ENCODE measurements at places on chromosomes 4 and X. TPM values are rescaled to one million over a fixed set of nuclear protein-coding genes. Genes with fewer than 3 reads are reported as not detected.
A peak's percentile ranks its signal among the peaks of the same experiment; 100 is the strongest.

BST1 gene
- 0.45 TPM for total RNA-seq

ALB gene
- 0.96 TPM for total RNA-seq

NR0B1 gene
- total RNA-seq: not detected

KLF8 gene
- 15.4 TPM for total RNA-seq

XAGE3 gene
- not detected for total RNA-seq

USP51 gene
- total RNA-seq: 6.6 TPM

ANK2 gene
- total RNA-seq: 121 TPM

DNA sequence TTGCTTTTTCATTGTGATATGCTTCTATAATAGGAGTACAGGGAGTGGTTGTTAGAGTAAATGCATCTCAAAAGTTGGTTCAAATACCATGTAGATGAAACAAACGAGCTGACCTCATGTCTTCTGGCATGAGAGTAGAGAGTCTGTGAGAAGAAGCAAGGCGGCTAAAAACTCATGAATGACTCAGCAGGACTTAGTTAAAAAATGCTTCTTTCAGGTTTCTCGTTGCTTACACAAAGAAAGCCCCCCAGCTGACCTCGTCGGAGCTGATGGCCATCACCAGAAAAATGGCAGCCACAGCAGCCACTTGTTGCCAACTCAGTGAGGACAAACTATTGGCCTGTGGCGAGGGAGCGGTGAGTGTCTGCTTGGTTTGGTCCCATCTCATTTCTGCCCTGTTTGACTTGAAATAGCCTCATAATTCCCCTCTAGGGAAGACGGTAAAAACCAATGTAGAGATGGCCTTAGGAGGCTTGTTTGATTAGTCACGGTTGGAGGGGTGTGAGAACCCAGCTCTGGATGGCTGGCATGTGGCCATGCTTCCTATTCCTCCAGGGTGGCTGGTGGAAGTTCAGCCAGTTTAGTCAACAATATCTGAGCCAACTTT is 14.5 kb downstream of the AFP start:
- H3K4me3 ChIP-seq: no peak overlapping the region
- no peaks in the 10 kb centered on the region for H3K36me3 ChIP-seq
- H3K4me1 ChIP-seq: peaks cover 23% of the 10 kb centered on the region
- DNase-seq: peak; percentile 25
- no peak overlapping the region for H3K27ac ChIP-seq

DNA sequence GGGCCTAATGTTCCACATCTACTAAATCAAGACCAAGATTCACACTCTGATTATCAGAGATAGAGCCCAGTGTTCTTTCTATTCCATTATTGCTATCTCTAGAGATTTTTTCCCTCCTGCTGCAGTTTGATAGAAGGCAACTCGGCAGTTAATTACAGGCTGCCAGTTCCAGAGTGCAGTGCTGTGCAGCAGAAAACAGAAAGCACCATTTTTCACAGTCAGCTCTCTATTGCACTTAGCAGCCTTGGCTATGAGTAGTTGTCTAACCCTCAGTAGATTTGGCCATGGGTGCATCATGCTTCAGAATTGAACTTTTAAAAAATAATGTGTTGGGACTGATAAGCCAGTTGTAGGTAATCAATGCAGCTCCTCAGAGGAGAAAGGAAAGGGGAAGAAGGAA is 295.3 kb downstream of the MID1IP1 start:
- H3K4me3 ChIP-seq: no peak overlapping the region
- H3K36me3 ChIP-seq: no peaks in the 10 kb centered on the region
- H3K27ac ChIP-seq: no peak overlapping the region
- peaks cover 6% of the 10 kb centered on the region for H3K4me1 ChIP-seq
- DNase-seq: no peak
- no peaks in the 10 kb centered on the region for H3K27me3 ChIP-seq

GRCh38 chr4:105197777-105198176 is 51.1 kb downstream of the TET2 start:
- DNase-seq: no peak
- H3K27me3 ChIP-seq: no peaks in the 10 kb centered on the region
- H3K27ac ChIP-seq: no peak overlapping the region
- no peaks in the 10 kb centered on the region for H3K36me3 ChIP-seq

DNA sequence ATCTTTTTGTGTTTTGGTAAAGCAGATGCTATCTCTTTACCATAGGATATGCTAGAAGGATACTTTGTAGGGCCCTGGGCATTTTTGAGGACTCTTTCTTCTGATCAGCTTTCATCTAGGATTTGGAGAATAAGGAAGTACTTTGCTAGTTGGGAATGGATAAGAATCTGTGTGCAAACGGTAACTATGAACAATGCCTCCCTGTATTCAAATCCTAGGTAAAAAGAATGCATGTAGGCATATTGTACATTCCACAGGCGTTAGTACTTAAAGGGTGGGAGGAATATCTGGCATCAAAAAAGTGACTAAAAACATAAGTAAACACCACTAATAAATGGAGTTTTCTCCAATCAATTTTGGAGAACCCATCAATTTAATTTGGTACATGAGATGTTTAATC is 59.7 kb downstream of the SH3BGRL start:
- no peak overlapping the region for H3K27ac ChIP-seq
- no peak overlapping the region for H3K4me3 ChIP-seq
- no peak for DNase-seq
- no peaks in the 10 kb centered on the region for H3K4me1 ChIP-seq
- H3K27me3 ChIP-seq: no peaks in the 10 kb centered on the region
- no peaks in the 10 kb centered on the region for H3K36me3 ChIP-seq

GRCh38 chr4:2935762-2936743 is 27.2 kb downstream of the NOP14 start:
- peak; percentile 75 for DNase-seq
- peaks cover 15% of the 10 kb centered on the region for H3K4me1 ChIP-seq
- no peaks in the 10 kb centered on the region for H3K36me3 ChIP-seq
- H3K27ac ChIP-seq: no peak overlapping the region
- H3K4me3 ChIP-seq: peak overlapping the region; percentile 92

DNA sequence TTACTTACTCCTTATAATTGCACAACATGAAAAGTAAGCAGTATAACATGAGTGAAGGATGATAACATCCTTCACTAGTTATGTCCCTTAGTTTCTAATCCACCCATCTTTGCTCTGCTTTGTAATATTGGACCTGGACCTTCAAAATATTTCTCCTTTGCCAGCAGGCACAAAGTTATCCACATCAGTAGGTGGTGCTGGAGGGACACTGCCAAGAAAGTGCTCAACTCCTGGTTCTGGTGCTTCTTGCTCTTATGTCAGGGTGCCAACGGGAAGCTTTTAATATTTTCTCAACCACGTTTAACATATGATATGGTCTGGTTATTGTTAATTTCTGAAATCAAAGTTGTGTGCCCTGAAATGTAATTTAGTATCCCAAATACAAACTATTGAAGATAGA is 49.1 kb downstream of the TMEM165 start:
- no peak overlapping the region for H3K27ac ChIP-seq
- H3K27me3 ChIP-seq: no peaks in the 10 kb centered on the region
- no peaks in the 10 kb centered on the region for H3K4me1 ChIP-seq
- peak; percentile 24 for DNase-seq

- no peak overlapping the region for H3K27ac ChIP-seq
- H3K27me3 ChIP-seq: peaks cover 19% of the 10 kb centered on the region
- peak; percentile 72 for DNase-seq
- H3K4me3 ChIP-seq: peak overlapping the region; percentile 59
- H3K36me3 ChIP-seq: no peaks in the 10 kb centered on the region
These were observed 568 bp downstream of the CHST7 start for GRCh38 chrX:46573892-46574773.

- H3K36me3 ChIP-seq: no peaks in the 10 kb centered on the region
- no peak for DNase-seq
- no peaks in the 10 kb centered on the region for H3K4me1 ChIP-seq
- no peaks in the 10 kb centered on the region for H3K27me3 ChIP-seq
These were observed 345.9 kb downstream of the PACRGL start for GRCh38 chr4:21046141-21046540.

GRCh38 chrX:18674417-18674787 is 2.5 kb upstream of the RS1 start:
- DNase-seq: peak; percentile 33
- no peaks in the 10 kb centered on the region for H3K27me3 ChIP-seq
- H3K4me3 ChIP-seq: peak overlapping the region; percentile 63
- no peaks in the 10 kb centered on the region for H3K4me1 ChIP-seq
- H3K36me3 ChIP-seq: no peaks in the 10 kb centered on the region

GRCh38 chrX:148811236-148811635 is 310.8 kb downstream of the AFF2 start:
- H3K27me3 ChIP-seq: no peaks in the 10 kb centered on the region
- peaks cover 33% of the 10 kb centered on the region for H3K4me1 ChIP-seq
- no peak overlapping the region for H3K4me3 ChIP-seq
- DNase-seq: no peak
- no peak overlapping the region for H3K27ac ChIP-seq

GRCh38 chr4:24703298-24703697 is 92.1 kb upstream of the SOD3 start:
- H3K4me3 ChIP-seq: no peak overlapping the region
- no peaks in the 10 kb centered on the region for H3K27me3 ChIP-seq
- DNase-seq: no peak
- peaks cover 14% of the 10 kb centered on the region for H3K4me1 ChIP-seq
- no peak overlapping the region for H3K27ac ChIP-seq

DNA sequence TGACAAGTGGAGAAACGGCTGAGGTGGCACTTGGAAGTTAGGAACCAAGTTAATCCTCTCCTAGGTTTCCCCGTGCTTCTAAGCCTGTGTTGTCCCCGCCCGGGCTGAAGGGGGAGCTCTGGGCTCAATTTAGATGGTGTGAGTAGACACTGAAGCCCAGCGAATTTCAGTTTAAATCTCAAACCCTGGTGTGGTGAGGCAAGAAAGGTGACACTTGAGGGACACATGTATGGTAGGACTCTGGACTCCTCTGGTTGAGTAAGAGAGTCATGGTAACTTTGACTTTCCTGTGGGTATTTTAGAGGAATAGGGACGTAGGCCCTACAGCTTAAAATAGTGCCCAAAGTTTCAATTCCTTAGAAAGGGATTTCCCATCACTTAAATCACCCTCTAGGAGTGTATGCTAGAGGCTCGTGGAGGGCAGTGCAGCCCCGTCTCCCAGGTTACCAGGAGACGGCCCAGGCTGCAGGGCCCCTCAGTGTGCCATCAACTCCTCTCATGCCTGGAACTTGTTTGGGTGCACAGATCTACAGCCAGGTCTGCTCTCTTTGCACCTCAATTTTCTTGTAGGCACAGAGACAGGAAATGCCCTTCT is 24.0 kb downstream of the HAND2 start:
- peak; percentile 81 for DNase-seq
- H3K27ac ChIP-seq: no peak overlapping the region
- H3K4me1 ChIP-seq: no peaks in the 10 kb centered on the region
- H3K36me3 ChIP-seq: no peaks in the 10 kb centered on the region
- H3K4me3 ChIP-seq: peak overlapping the region; percentile 36
